GM23338 (cell line): ENCODE measurements at places on chromosomes 7 and 10. TPM values are rescaled to one million over a fixed set of nuclear protein-coding genes. Genes with fewer than 3 reads are reported as not detected.

DNA sequence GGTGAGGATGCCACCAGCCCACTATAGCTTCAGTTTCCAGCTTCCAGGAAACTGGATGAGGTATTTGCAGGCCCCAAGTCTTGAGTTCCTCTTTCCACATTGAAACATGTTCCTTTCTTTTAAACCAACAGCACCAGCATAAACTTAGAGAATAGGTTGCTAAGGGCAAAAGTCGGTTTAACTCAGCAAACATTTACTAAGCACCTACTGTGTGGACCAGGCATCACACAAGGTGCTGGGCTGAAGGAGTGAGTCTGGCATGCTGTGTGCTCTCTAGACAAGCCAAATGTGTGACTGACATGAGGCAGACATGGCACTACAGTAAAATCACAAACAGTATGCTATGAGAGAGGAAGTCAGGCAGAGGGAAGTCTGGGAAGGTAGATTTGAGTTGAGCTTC lies 11.0 kb upstream of the RASSF4 start:
- H3K36me3 ChIP-seq: no peaks in the 10 kb centered on the region
- no peak for DNase-seq

DNA sequence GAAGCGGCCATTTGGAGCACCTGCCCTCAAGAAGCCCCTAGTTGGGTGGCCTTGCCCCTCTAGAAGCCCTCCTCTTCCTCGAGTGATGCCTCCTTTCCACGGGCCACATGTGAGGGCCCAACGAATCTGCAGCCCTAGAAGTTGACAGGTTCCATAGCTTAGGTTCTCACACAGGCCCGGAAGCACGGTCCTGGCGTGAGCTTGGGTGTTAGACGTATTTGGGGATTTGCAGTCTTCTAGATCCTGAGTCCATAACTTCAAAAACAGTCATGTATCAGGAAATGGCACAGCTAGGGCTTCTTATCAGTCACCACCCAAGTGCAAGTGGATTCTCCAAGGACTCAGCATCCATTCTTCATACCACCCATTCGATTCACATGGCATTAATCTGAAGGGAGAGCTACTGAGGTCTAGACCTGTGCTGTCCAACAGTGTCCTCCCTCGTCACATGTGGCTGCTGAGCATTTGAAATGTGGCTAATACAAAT lies 477 bp upstream of the FBXW4 start:
- DNase-seq: no peak
- no peak overlapping the region for H3K27ac ChIP-seq
- peaks cover 18% of the 10 kb centered on the region; the same call in 1 of the 2 replicates for H3K4me1 ChIP-seq
- peak overlapping the region; percentile 82 for H3K4me3 ChIP-seq

- H3K27ac ChIP-seq: peak overlapping the region; percentile 92
- peaks cover 53% of the 10 kb centered on the region for H3K4me1 ChIP-seq
- DNase-seq: peak; percentile 94
- peak overlapping the region; percentile 20; the same call in 1 of the 2 replicates for H3K4me3 ChIP-seq
- H3K36me3 ChIP-seq: no peaks in the 10 kb centered on the region
These were observed 402.9 kb upstream of the GALNT17 start for GRCh38 chr7:70728872-70729552.

- peaks cover 7% of the 10 kb centered on the region for H3K4me1 ChIP-seq
- no peak overlapping the region for H3K4me3 ChIP-seq
- no peaks in the 10 kb centered on the region for H3K27me3 ChIP-seq
- no peak for DNase-seq
These were observed 310.1 kb downstream of the WDR37 start for GRCh38 chr10:1366322-1366691.

- no peak overlapping the region for H3K4me3 ChIP-seq
- H3K27ac ChIP-seq: no peak overlapping the region
- H3K36me3 ChIP-seq: no peaks in the 10 kb centered on the region
- no peak for DNase-seq
- H3K4me1 ChIP-seq: no peaks in the 10 kb centered on the region
These were observed 274.4 kb downstream of the IPMK start for GRCh38 chr10:57993302-57993701.

- no peak overlapping the region for H3K27ac ChIP-seq
- no peaks in the 10 kb centered on the region for H3K36me3 ChIP-seq
- DNase-seq: no peak
These were observed 152.2 kb upstream of the CDK1 start for GRCh38 chr10:60626037-60626436.

- no peaks in the 10 kb centered on the region; the same call in 1 of the 2 replicates for H3K4me1 ChIP-seq
- DNase-seq: no peak
- H3K36me3 ChIP-seq: no peaks in the 10 kb centered on the region
- no peak overlapping the region for H3K4me3 ChIP-seq
These were observed 62.3 kb upstream of the CTBP2 start for GRCh38 chr10:125222515-125223308.

DNA sequence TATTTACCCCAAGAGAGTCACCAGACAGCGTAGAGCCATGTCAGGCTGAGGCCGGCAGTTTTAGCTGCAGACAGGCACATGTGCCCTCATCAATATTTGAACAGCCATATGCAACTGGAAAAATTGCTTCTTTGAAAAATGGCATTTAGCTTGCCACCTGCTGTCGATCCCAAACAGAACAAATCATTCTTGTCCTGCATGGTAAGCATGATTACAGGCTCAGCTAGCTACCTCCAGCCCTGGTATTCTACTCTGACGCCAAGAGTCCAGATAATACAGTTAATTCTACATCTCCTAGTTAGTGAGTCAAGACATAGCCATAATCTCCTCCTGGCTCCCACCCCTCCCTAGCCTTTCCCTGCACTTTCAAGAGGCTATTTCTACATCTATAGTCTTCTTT lies 7.7 kb downstream of the CREB3L2 start:
- no peak for DNase-seq
- H3K27me3 ChIP-seq: no peaks in the 10 kb centered on the region
- peaks cover 39% of the 10 kb centered on the region for H3K4me1 ChIP-seq
- 0 out of 2 replicates have a peak, but pooled peaks cover 2% of the 10 kb centered on the region for H3K36me3 ChIP-seq
- no peak overlapping the region for H3K4me3 ChIP-seq

The RHBDD2 gene
- total RNA-seq: 24.2 and 25.7 TPM in 2 replicates

DNA sequence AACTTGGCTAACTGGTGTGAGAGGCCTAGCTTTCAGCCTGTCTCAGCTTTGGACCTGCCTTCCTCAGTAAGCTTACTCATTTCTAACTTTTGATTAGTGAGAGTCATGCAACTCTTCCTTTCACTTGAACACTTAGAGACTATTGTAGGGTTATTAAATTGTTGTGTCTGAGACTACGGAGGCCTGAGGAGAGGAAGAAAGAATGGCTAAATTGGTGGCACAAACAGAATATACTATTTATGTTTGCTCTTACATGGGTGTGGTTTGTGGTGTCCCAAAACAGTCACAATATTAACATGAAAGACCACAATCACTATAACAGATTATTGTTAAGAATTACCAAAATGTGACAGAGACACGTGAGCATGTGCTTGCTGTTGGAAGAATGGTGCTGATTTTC lies 82.1 kb downstream of the TRIM24 start:
- no peaks in the 10 kb centered on the region for H3K4me1 ChIP-seq
- no peaks in the 10 kb centered on the region for H3K27me3 ChIP-seq
- no peak overlapping the region; the same call in 1 of the 2 replicates for H3K27ac ChIP-seq
- H3K36me3 ChIP-seq: peaks cover 70% of the 10 kb centered on the region
- DNase-seq: no peak

The FEZF1 gene
- 1.7 and 2.3 TPM in 2 replicates for total RNA-seq

The GPC2 gene
- 48.8 and 53.6 TPM in 2 replicates for total RNA-seq

- H3K27me3 ChIP-seq: no peaks in the 10 kb centered on the region
- H3K36me3 ChIP-seq: no peaks in the 10 kb centered on the region
- H3K27ac ChIP-seq: no peak overlapping the region
- no peak for DNase-seq
- H3K4me3 ChIP-seq: no peak overlapping the region
These were observed 354.8 kb upstream of the CELF2 start for GRCh38 chr10:10662716-10663408.

The GLI3 gene
- 17.0 and 17.9 TPM in 2 replicates for total RNA-seq

- peaks cover 21% of the 10 kb centered on the region; the same call in 1 of the 2 replicates for H3K36me3 ChIP-seq
- H3K27ac ChIP-seq: peak overlapping the region; percentile 93
- DNase-seq: peak; percentile 59
- H3K27me3 ChIP-seq: peaks cover 27% of the 10 kb centered on the region
These were observed 566 bp downstream of the ASNS start for GRCh38 chr7:97871659-97872024.

The SNCG gene
- total RNA-seq: 4.0 and 9.6 TPM in 2 replicates
